Renal cortical epithelial cell (primary cell): ENCODE measurements at places on chromosomes 2 and 18.
A peak's percentile ranks its signal among the peaks of the same experiment; 100 is the strongest.

DNA sequence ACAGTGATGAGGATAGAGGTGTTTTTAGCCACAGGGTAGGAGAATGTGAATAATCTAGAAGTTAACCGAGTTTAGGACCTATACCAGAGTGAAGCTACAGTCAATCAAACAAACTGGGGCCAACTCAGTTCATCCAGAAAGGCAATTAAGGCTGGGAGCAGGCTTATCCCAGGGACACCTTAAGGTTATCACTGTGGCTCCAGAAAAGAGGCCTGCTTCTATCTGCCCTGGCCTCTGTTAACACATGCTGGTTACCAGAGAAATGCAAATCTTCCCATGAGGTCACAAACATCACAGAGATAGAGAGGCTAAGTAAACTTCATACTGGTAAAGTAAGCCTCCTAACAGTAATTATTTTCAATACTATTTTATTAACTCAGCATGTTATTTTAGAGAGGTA is 93.2 kb upstream of the GRB14 start:
- no peak for DNase-seq

DNA sequence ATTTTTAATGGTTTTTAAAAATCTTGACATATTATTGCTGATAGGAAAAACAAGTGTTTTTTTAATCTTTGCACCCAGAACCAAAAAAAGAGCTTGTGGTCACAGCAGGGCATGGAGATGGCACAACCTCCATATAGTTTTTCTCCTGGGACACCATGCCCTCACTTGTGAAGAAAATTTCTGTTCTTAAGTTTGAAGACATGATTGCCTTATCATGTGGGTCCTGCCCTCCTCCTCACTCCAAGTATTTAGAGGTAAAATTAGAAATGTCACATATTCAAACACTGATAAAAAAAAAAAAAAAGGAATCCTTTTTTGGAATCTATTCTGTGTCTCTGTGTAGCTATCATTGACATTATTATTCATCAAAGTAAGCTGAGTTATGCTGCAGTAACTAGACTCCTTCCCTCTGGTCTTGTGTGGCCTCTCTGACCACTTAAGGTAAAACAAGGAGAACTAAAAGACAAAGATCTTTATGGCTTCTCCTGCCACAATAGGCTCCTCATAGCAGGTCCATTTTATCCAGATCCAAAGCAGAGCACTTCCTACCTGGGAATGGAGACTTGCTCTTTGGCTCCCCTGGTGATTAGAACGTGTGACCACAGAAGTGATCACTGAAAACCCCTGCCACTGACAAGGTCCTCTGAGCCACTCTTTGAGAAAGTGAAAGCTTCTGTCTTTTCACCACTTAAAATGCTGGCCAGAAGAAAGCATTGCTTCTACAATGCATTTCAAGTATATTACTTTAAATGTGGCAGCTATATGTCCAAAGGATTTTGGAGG is 19.8 kb downstream of the ADD2 start:
- no peak for DNase-seq

- DNase-seq, result no peak
Measured at GRCh38 chr2:29657674-29658073, 263.7 kb downstream of the ALK start.

DNA sequence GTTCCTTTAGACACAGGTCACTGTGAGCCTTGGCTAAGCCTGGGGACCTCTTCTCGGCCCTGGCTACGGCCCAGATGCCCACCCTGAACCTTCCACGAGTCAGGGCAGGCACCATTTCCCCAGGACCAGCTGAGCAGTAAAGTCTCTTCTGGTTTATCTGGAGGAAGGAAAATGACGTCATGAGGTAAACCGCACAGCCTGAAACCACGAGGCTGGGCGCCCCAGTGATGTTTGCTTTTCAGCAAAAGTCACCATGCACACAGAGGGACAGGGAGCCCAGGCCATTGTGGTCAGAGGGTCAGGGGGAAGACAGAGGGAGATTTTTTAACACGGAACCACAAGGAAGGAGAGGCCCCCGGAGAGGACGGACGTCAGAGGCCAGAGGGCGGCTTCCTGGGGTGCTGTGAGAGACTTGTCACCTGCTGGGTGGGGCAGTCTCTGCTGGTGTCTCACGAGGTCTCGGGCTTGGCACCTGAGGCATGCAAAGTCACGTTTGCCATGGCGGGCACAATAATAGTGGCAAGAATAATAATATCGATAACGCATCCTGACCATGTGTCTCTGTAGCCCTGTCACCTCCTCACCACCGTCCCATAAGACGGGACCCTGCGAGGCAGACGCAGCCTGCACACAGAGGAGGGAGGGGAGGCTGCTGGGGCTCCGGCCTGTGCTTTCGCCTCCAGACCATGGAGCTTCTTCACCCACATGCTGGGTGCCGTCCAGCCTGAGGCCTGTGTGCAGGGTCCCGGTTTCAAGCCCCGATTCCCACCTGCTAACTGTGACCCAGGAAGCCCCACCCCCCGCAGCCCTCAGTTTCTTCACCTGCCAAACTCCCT is 33.2 kb upstream of the FOSL2 start:
- DNase-seq, result no peak

DNA sequence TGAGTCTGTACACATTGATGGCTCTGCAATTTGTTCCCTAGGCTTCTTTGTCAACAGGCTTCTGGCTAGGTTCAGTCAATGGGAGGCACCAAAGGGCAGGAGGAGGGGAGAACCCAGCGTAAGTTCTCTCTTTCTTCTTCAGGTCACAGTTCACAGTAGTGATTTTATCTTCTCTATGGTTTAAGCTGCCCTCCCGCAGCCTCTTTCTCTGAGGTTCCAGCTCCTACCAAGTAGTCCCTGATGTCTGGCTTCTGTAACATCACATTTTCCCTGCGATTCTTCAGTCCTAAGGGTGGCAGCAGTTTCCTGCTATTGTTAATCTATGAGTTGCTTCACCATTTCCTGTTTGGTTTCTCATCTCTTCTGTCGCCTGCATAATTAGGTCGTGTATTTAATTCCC is 107.4 kb downstream of the CPO start:
- peak; percentile 39 for DNase-seq

DNA sequence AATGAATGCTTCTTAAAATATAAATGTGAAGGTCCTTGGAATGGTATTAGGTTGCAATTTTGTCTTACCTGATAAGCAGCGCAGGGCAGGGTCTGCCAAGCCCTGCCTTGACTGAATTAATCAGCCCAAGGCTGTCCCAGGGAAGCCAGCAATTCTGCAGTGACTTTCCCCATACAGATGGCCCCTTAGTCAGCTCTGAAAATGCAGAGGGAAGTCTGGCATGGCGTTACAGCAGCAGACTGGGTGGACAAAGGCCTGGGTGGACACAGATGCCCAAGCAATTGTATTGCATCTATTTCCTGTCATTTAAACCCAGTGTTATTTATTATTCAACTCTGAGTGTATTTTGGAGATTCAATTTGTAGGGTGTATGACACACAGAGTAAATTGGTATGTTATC is 56.6 kb upstream of the NOL4 start:
- DNase-seq, result no peak

DNA sequence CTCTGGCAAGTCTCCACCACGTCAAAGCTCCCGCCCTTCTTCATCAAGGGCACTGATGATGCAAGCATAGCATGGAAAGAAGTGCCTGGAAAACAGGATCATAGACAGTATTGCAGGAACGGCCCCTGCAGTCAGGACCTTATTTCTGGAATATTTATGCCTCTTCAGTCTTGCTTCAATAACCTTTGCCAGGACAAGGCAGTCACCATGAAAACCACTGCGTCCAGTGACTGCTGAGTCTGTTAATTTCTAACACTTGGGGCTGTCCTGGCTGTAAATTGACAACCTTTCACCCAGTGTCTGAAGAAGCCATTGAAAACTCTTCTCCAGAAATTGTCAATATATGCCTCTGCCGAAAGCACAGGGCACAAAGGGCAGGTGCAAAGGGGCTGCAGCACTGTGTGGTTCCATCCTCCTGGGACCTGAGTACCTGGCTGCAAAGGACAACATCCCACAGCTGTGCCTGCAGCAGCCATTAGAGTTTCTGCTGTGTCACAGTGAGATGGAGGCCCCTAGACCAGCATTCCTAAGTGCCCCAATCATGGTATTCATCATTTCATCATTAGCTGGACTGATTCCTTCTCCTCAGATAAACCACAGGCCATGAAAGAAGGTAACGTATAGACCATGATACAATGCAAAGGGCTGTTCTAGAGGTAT is 819.6 kb downstream of the RNF144A start:
- peak; percentile 63 for DNase-seq

DNA sequence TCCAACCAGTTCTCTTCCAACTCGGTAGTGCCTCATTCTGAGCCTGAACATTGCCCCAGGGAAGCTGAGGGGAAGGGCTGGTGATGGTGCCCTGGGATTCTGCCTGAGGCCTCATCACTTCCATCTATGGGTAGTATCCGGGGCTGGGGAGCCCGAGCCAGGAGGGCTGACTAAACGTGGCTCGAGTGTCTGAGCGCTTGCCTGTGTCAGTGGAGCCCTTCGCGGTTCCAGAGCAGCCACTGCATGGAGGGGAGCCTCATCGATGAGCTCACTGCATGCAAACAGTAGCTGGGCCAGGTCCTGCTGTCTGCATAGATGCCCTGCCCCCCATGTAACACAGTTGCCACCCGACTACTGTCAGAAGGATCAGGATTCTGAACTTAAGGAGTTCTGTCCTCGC is 129.3 kb downstream of the GLI2 start:
- no peak for DNase-seq

- no peak for DNase-seq
Measured at GRCh38 chr2:218957671-218958070, 1.8 kb upstream of the CDK5R2 start.

DNA sequence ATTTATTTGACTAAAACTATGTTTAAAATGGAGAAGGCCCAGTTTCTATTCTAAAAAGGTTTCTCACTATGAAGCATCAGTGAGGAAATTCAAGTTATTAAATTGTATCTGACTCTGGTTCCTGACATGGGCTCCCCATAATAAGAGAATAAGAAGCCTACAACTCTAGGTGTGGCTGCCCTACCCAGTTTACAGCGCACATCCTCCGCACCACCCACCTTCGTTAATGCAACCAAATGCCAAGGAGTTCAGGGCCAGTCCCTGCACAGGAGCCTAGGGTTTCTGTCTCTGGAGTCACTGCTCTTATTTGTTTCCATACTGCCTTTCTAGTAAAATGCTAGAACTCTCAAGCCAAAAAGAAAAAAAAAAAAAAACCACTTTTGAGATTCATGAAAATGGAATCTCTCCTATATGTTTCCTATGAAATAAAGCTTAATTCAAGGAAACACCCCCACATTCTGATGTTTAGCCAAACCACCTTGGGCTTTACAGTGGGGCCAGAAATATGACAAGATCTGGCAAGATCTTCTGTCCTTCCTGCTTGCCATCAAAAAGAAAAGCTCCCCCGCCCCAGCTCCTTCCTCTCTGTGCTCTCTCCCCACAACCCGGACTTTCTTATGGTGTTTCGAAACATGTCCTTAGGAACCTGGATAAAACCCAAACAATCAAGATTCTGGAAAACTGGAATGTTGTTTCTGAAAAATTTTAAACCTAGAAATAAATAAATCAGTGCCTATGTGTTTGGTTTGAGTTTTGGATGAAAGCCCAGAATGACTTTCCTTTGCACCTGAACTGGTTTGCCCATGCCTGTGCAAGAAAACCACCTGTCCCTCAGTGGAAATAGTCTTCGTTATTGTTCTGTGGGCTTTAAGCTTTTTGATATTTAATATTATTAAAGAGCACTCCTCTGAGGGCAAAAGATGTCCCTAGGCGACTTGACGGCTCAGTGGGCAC is 136.7 kb downstream of the SP3 start:
- DNase-seq, result no peak

GRCh38 chr18:22505141-22505591 is 87.5 kb upstream of the CTAGE1 start:
- peak; percentile 68 for DNase-seq

DNA sequence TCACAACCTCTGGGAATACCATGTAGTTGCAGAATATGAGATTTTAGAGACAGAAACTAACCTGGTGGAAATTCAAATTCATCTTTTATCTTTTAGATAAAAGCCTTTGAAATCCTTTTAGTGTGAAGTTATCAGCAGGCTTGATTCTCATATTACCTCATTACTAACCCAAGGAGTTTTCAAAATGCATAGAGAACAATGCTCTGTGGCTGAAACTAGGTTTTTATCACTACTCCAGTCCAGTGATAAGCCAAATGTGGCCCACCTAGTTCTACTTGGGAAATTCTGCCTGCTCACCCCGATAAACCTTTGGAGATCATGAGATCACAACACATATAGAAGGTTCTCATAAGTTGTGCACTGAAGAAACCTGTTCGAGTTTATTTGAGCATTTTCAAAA is 121.7 kb downstream of the MMADHC start:
- no peak for DNase-seq

DNA sequence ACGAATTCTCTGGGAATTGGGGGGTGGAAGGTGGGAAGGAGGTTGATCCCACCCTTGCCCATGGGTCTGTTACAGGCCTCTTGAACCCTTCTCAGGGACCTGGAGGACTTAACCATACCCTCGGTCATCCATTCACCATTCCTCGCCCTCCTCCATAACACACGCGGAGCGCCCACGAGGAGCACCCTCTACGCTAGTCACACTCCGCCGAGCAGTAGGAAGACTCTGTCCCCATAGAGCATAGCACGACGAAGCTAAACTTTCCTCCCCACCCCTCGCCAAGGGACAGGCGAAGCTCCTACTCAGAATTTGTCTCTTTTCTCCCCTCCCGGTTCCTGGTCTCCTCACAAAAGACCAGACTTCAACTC is 611 bp upstream of the ITSN2 start:
- no peak for DNase-seq

DNA sequence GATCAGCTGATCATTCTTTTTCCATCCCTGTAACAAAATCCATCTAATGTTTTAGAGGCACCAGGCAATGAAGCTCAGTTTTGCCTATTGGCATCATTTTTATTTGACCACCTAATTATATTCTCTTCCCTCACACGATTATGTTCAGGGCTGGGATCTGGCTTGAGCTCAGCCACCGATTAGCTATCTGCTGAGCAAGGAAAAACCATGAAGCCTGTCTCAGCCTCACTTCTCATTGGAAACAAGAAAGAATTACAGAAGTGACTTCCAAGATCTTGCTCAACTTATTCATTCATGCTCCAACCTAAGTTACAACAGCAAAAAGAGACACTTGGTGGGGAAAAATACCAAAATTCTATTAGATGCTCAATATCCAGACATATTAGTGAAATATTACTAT is 139.0 kb upstream of the SH3BP4 start:
- no peak for DNase-seq

DNA sequence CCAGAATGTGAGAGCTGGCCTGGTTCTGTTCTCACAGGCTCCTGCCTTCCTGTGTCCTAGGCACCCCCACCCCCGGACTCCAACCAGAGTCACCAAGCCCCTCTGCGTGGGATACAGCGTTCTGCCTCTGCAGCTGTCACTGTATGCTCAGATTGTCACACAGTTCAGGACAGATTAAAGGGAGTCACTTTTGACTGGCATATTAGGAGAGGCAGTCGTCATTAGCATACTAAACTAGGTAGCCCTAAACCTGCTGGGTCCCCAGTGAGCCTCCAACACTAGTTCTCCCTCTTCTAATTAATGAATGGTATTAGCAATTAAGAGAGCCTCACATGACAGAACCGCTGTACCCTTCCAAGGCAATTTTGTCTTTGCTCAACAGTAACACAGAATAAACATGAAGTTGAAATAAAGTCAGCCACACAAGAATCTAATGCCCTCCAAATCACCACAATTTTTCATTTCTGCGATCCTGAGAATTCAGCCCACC is 340.2 kb downstream of the CMPK2 start:
- no peak for DNase-seq

- DNase-seq, result peak; percentile 53
Measured at GRCh38 chr2:215882689-215883088, 130.7 kb downstream of the MREG start.

- DNase-seq, result peak; percentile 13
Measured at GRCh38 chr2:170733798-170734600, 18.9 kb downstream of the SP5 start.
